ENCODE measurements at places on chromosomes 11 and 22.

DNA sequence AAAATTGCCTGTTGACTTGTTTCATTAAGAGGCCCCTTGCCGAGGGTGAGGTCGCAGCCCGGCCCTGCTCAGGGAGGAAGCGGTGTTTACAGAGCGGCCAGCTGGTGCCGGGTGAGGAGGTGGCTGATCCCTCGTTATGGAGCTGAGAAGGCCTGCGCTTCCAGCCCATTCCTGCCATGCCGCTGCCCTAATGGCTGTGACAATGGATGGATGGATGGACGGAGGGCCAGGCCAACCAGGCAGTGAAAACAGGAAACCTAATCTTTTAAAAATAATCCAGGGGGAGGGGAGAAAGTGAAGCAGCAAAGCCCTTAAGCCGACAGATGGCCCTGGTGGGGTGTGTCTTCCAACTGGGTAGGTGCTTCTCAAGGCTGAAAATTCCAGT lies 38.5 kb downstream of the BCR start:
- DNase-seq = no peak

- no peak for DNase-seq
These were observed 522.9 kb downstream of the NTM start for GRCh38 chr11:131893103-131893890.

GRCh38 chr22:19974268-19974861 lies 32.7 kb upstream of the TXNRD2 start:
- DNase-seq = no peak

- DNase-seq = no peak
These were observed 42.8 kb upstream of the YWHAH start for GRCh38 chr22:31901388-31902137.

- no peak for DNase-seq
These were observed 9.9 kb downstream of the CSTF3 start for GRCh38 chr11:33151399-33151798.

GRCh38 chr11:88360141-88360540 lies 22.6 kb upstream of the CTSC start:
- no peak for DNase-seq

DNA sequence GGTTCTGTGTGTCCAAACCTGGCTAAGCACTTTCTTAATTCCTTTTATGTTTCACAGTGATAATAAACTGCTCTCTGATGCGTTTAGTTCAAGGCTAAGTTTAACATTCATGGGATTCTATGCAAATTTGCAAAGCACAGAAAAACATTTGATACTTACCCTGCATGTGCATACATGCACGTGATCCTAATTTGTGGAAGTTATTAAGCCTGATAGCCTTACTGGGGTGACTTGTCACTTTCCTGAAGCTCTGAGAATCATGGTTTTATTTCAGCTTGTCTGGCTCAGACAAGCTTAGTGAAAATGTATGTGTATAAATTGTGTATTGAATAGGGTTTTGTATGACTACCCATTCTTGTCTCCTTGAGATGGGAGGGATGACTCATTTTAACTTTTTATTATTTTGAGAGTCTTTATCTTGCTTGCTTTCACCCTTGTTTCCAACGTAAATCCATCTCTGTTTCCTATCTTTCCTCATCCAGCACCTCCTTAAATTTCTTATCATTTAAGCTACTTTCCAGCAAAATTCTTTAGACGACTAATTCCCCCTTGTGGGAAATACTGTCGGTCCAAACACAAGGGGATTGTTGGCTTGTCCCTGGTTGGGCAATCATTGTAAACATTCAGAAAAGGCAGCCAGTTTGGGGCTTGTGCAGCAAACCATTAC lies 167.1 kb downstream of the C11orf91 start:
- no peak for DNase-seq

GRCh38 chr11:111565114-111565720 lies 24.7 kb downstream of the LAYN start:
- DNase-seq = no peak

DNA sequence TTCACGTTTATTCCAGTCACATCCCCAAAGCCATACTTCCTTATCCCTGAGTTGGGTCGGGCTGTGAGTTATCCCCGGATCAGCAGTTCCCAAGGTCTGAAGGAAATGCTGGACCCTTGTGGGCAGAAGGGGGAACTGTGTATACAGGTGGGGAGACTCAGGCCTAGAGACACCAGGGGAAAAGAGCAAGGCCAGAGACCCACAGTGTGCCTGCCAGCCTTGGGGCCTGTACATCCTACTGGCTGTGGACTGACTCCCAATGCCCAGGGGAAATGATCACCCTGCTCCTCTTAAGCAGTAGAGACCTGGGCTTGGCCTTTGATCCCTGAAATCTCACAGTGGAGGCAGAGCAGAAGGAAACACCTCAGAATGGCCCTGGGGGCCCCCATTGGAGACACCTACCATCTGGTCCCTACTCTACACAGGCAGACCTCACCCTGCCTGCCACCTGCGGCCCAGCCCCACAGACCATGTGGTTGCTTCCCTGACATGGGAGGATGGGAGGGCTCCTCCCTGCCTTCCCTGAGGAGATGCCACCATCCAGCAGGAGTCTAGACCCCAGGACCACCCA lies 1.3 kb downstream of the SELENOM start:
- DNase-seq = no peak

DNA sequence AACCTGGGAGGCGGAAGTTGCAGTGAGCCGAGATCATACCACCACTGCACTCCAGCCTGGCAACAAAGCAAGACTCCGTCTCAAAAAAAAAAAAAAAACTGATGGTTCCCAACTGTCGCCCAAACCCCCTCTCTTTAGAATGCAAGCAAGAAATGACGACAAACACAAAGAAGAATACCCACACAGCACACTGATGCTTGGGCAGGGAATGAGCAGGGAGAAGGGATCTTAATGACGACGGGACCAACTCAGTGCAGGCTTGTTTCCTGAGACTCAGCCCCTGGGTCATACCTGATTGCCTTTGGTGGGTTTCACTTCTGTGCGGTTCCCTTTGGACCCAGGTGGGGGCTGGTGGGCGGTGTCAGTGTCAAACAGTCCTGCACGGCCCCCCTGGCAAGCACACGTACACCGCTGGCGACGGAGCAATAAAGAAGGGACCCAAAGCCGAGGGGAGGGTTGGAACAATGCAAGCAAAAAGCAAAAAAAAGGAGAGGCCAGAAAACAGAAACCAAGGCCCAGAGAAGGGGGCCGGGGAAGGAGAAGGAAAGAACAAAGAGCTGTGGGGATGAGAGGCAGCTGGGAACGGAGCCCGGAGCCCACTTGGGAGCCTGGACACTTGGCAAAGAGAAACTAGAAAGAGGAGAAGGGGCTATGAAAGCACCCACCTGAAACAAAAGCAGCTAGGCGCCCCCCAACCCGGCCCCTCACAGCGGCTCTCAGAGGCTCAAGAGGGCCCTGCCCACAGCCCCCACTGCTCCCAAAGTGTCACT lies 99.6 kb downstream of the CELSR1 start:
- DNase-seq = no peak

- no peak for DNase-seq
These were observed 20.6 kb downstream of the ELFN2 start for GRCh38 chr22:37406441-37407235.

- no peak for DNase-seq
These were observed 77.7 kb downstream of the CABIN1 start for GRCh38 chr22:24088816-24089215.

- no peak for DNase-seq
These were observed 159.2 kb downstream of the MSANTD4 start for GRCh38 chr11:105862736-105863367.

DNA sequence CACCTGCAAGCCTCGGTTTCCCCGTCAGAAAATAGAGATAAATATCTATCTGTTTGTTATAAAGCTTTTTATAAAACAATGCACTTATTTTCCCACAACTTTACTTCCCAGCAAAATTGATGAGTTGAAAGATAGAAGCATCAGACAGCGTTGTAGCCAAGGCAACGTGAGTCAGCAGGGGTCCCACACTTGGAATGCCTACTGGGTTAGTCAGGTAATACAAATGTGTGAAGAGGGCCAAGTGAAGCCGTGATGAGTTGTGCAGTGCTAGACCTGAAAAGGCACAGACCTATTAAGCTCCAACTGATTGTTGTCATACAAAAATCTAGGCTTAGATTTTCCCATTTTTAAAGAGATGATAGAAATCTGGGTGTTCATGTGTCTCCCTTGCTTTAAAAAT lies 118.7 kb downstream of the PGR start:
- no peak for DNase-seq

DNA sequence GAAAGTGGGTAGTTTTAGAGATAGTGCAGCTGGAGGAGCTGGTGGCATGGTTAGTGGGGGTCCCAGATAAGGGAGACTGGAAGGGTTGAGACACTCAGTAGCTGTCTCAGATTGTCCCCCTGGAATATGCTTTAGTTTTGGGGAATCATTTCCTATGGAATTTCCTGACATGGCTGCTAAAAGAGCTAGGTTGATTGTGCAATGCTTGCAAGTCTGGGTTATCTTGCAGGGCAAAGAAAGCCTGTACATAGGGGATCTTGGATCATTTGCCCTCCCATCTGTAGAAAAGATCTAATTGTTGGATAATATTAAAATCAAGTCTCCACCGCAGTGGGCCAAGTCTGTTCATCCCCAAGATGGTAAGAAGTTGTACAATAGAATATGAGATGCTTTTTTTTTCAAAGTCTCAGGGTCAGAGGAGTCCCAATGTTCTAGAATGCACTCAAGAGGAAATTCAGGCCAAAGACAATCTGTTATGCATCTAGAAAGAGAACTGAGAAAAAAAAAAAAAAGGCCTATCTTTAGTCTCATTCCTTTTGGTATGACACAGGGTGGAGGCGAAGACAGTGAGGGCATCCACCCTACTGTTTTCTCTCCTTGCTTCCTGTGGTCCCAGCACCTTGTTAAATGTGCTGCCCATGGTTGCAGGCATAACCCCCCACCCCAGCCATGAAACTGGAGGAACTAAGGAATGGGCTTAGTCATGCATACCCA lies 20.2 kb downstream of the MS4A6E start:
- no peak for DNase-seq

GRCh38 chr11:126547691-126548090 lies 192.2 kb downstream of the ST3GAL4 start:
- DNase-seq = no peak

- DNase-seq = no peak
These were observed 4.7 kb downstream of the MUS81 start for GRCh38 chr11:65864706-65865471.

GRCh38 chr11:2702771-2703362 lies 3.1 kb upstream of the KCNQ1OT1 start:
- DNase-seq = no peak

DNA sequence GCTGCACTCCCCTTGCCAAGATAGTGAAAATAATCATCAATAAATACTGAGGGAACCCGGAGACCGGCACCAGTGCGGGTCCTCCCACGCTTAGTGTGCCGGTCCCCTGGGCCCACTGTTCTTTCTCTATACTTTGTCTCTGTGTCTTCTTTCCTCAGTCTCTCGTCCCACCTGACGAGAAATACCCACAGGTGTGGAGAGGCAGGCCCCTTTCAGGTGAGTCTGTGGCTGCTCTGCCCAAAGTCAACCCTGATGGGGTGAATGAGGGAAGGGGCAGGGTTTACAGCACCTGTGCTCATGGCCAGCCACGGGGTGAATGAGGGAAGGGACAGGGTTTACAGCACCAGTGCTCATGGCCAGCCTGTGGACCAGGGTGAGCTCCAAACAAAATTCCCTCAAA lies 4.7 kb downstream of the BET1L start:
- no peak for DNase-seq

GRCh38 chr11:83957038-83957900 lies 671.1 kb upstream of the CCDC90B start:
- no peak for DNase-seq

DNA sequence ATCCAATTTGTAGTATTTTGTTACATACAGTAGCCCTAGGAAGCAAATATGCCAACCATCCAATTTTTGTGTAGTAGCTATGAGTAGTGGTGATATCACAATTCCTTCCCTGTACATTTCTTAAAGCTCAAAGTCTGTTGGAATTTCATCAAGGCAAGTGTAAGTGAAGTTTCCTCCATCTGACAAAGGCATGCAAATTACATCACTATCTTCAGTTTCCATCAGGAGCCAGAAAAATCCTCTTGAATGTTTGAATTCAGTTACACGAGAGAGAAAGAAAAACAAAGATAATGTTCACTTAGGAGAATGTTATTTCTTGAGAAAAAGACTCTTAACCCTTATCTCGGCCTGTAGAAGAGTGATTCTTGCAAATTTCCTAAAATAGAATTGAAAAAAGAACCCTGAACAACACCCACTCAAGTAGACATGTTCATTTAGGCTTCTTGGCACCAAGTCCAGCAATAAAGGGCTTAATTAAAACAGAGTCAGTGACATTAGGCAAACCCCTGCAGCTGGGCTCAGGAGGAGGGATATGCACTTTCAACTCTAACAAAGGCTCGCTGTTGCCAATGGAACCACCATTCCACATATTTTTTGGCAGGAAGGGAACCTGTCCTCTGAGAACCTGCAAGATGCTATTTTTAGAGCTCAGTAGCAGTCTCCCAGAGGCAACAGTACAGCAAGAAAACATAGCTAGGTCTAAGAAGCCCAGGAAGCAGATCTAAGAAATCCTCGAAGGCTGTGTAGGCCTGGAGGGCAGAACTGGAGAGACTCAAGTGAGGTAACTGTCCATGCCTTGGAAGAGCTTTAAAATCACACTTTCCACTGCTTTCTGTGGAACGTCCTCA lies 144.6 kb downstream of the CCDC81 start:
- DNase-seq = no peak

- DNase-seq = no peak
These were observed 293.7 kb downstream of the DDX10 start for GRCh38 chr11:108958368-108959104.

GRCh38 chr11:60879971-60880588 lies 12.7 kb downstream of the ZP1 start:
- DNase-seq = no peak

GRCh38 chr11:79030448-79030847 lies 410.4 kb downstream of the TENM4 start:
- no peak for DNase-seq

DNA sequence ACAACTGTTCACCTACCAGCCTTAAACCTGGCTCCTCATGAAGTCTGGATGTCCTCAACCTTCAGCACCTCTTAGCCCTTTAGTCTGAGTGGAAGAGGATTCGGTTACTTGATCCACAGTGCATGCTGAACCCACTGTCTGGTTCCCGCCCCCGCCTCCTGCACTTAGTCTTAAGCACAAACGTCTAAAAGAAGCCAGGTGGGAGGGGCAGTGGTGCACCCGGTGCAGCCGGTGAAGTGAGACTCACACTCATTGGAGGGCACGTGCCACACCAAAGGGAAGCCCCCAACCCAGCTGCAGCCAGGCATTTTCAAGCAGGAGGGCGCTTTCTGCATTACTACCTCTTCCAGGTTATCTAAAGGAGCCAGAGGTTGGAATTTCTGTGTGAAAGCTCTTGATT lies 146.8 kb downstream of the COMMD9 start:
- no peak for DNase-seq

DNA sequence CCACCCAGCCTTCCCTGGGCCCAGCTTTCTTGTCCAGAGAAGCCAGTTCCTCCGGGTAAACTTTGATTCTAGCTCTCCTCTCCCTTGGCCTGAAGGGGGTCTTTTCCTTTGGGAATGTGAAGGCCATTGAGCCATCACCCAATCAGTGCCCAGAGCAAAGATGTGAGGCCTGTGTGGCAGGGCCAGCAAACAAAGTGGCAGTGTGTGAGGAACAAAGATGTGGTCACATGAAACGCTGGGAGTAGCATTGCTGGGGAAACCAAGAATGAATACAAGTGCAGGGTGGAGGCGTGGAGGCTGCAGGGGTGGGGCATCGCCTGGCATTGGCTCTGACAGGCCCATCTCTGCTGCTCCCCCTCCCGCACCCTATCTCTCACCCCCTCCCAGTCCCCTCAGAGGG lies 91.9 kb upstream of the BID start:
- no peak for DNase-seq

GRCh38 chr22:29157759-29158535 lies 47.7 kb upstream of the EMID1 start:
- DNase-seq = no peak

GRCh38 chr11:28547321-28547741 lies 439.1 kb downstream of the METTL15 start:
- DNase-seq = no peak
